ENCODE measurements at places on chromosomes 3 and 15.
A peak's percentile ranks its signal among the peaks of the same experiment; 100 is the strongest.

DNA sequence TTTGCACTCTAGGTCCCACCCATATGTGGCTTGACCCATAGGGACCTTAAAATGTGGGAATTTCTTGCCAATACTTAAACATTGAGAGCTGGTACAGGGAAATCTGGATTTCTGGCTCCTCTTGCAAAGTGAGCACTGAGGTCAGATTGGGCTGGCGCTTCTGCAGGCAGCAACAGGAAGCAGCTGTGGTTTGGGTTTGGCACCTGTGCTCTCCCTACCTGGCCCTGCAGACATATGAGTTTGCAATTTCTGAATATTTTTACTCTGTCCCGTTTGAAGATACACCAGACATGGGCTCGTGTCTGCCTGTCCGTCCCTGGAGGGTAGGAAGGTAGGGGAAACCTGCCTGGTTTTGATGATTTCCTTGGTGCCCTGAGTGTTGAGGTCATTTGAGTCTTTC, 74.8 kb upstream of the SEC13 start:
- DNase-seq = no peak

DNA sequence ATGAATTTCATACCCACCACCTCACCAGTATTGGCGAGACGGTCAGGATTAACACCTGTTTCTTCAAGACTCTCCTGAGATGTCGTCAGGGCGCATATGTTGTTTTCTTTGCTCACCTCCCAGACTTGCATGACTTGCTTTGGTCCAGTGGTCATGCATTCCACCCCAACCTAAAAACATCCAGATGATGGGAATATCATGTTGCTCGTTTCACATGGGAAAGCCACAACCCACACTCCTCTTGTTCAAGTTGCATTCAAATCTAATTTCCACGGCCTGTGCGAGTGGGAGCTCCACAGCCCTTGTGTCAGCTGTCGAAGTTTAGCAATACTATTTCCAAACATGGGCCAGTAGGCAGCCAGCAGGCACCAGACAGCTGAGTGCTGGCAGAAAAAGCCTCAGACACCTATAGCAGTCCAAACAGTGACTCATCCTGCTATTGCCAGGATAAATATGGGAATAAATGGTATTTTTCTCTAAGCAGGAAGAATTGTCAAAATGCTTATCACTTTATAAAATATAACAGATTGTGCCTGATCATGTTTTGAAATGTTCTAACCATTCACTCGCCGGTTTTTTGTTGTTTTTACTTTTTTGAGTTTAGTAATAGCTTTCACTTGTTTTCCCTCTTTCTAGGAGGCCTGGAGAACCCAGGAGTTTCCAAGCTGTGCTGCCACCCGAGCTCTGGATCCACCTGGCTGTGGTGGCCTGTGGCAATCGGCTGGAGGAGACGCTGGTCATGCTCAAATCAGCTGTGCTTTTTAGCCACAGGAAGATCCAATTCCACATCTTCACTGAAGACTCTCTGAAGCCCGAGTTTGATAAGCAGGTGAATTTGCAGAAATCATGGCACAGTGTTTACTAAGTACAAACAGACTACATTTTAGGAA, 20.1 kb downstream of the GXYLT2 start:
- DNase-seq = peak; percentile 65

DNA sequence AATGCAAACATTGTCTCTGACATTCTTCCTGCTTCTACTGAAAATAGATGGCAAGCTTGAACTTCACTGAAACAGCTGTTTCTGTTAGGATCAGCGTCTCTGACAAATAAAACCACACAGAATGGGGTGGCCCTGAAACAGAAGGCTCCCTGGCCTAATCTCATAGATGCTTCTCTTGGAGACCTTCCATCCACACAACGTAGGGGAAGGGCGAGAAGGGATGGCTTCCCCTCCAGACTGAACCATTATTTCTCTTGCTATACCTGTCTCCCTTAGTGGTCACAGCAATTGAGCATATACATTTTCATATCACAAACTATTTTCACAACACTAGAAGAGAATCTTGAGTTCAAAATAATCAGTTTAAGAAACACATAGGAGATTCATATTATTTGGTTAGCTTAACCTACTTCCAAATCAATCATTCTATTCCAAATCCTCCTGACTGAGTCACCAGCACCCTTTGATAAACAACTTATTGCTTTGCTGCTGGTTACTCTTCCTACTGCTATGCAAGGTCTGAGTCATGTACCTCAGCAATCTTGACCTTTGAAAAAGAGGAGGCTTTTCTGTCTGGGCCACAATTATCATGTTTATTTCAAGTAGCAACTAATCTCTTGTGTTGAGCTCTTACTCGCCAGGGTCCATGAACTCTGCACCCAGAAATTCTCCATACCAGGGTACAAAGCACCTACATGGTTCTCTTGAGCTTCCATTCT, 45.5 kb downstream of the CBLB start:
- peak; percentile 96 for DNase-seq

- no peak for DNase-seq
Measured at GRCh38 chr3:190912736-190913135, 50.2 kb upstream of the GMNC start.

DNA sequence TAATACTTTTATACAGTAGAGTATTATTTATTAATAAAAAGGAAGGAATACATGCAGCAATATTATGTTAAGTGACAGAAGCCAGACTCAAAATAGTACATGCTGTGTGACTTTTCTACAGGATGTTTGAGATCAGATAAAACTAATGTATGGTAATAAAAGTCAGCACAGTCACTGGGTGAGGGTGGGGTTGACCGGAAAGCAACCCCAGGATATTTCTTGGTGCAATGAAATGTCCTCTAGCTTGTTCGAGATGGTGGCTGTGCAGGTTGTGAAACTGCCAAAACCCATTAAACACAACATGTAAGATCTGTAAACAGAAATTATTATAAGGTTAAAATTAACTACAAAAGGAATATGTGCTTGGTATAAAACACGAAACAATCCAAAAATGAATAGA, 20.8 kb upstream of the ALDH1L1 start:
- no peak for DNase-seq

GRCh38 chr3:4570840-4571621, 77.9 kb downstream of the ITPR1 start:
- DNase-seq = no peak

DNA sequence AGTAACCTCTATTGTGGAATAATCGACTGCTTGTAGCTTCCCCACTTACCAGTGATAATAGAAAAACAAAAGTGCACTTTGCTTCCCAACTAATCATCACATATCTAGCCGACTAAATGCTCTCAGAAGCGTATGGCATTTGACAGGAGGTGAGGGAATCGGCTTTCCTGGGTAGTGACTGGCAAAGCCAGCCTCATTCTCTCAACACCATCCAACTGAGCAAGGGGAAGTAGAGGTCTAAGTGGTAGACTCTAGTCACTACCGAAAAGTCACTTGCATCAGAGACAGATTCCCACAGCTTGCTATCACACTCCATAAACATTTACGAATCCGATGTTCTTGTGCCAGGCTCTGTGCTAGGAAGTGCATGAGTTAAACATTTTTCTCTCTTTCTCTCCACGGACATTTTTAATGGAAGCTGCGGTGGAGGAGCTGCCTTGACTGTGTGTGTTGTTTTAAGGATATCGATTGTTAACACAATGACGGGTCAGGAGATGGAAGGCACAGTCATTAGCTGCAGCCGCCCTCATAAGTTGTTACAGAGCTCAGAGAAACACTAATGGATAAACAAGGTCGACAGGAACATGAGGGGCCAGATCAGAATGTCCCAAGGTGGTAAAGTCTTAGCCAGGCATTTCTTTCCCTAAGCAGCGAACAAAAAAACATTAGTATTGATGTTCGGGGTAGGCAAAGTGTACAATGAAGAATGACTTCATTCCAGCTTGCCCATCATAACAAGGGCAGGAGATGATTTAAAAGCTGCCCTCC, 11.9 kb downstream of the ZNF385D start:
- no peak for DNase-seq

DNA sequence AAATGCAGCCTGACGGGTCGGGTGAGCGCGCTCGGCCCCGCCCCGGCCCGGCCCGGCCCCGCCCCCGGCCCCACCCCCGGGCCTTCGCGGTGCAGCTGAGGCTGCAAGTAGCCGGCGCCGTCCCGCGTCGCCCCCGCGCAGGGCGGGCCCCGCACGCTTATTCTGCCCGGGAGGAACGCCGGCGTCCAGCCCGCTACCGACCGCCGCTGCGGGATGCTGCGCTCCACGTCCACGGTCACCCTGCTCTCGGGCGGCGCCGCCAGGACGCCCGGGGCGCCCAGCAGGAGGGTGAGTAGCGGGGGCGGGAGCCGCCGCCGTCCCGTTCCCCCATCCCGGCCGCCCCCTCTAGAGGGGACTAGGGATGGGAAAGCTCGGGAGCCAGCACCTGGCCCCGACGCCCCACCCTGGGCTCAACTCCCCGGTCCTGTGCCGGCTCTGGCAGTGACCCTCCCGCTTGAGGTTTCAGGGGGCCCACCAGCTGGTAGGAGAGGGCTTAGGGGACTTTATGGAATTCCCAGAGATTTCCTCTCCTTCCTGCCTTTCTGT, at the start of gene MYZAP:
TSS of gene MYZAP (plus strand) at position 83 of the 546 bp plus-strand sequence. CDS start at position 214, 131 bp downstream.
- peak; percentile 11 for DNase-seq

DNA sequence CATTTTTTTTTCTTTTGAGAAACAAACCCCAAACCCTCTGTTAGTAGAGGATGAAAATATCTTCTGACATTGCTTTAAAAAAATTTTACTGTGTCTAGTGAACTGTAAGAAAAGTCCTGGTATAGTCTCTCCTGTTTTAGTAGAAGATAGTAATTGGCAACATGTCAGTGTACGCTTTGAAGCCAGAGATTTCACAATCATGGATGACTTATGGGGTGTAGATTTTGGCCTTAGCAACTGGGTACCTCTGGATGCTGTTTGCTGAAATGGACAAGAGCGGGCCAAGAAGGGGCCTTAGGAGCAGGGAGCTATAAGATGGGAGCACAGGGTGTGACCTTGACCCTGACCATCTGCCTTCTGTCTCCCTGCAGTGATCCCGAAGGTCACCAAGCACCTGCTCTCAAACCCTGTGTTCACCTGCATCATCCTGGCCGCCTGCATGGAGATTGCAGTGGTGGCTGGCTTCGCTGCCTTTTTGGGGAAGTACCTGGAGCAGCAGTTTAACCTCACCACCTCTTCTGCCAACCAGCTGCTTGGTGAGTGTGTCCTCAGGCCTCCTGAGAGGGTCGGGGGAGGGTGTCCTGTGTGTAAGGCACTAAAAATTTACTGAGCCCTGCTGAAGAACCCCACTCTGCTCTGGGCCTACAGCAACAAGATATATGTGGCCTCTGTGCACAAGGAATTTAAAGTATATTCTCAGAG, 266.7 kb downstream of the SLCO3A1 start:
- DNase-seq = no peak

GRCh38 chr15:67835297-67836133, 4.3 kb downstream of the RNU6-1 start:
- DNase-seq = no peak

GRCh38 chr3:9172851-9173321, 76.6 kb downstream of the SRGAP3 start:
- no peak for DNase-seq

GRCh38 chr3:59817511-59817910, 767.7 kb upstream of the CFAP20DC start:
- DNase-seq = no peak

GRCh38 chr3:16467393-16467792, 46.1 kb downstream of the RFTN1 start:
- DNase-seq = no peak

DNA sequence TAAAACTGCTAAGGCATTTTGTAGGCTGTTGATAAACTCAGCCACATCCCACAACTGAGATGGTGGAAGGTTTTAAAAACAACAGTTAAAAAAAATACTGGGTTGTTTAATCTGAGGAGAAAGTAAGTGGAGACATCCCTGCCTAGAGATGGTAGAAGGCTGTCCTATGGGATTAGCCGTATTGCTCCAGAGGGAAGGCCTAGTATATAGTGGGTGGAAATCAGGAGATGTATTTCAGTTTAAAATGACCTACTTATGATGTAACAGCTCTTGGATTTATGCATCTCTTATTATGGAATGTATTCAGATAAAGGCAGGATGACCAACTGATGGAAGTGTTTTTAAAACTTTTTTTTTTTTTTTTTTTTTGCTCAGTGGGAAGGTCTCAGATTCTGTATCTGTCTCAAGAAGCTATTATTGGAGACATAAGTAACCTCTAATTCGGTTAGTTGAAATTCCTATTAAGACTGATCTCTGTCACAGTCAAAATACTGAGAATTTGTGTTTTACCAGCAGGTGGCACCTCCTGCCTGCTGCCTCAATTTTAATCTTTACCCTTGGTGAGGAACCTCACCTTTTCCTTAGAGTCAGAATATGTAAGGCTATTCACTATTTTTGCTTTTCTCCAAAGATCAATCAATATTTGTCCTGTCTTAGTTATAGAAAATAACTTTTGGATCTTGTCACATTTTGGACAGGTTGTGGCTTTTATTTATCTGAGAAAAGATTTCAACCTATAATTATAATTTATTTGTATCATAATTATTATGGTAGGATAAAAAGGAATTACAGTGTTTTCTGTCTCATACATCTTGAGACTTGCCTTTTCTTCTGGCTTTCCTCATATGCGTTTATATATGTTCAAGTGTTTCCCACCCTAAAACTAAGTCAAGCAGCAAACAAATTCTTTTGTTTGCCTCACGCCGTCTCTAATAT, 63.0 kb downstream of the VPS8 start:
- DNase-seq = peak; percentile 23

DNA sequence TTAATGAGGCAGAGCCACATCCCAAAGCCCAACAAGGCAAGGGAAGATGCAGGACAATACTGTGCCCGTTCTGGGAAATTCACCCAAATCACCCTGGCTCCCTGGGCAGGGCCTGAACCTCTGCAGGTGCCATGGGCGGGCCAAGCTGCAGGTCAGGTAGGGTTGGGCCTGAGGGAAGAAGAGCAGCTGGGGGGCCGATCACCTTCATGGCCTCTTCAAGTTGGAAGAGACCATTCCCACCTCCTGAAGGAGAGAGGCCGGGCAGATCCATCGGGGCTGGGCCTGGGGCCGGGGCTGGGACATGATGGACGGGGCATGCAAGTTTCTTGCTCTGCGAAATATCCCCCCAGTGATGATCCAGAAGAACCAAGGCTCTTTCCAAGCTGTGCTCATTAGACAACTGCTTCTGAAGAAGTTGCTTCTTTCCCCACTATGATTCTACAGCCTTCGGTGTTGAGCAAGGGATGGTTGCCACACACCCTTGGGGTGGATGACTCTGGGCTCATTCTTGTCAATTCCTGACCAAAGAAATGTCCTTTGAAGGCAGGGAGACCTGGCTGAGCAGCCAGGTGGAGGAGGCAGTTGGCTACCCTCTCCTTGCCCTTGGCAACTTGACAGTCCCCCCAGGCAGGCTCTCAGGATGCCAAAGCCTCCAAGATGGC, 38.2 kb downstream of the KLHL25 start:
- no peak for DNase-seq

- DNase-seq = no peak
Measured at GRCh38 chr3:14156201-14156600, 22.2 kb downstream of the XPC start.
